Colonic mucosa (tissue), 4 donors: ENCODE measurements at places on chromosomes 16 and 17. TPM values are rescaled to one million over a fixed set of nuclear protein-coding genes. Genes with fewer than 3 reads are reported as not detected.

DNA sequence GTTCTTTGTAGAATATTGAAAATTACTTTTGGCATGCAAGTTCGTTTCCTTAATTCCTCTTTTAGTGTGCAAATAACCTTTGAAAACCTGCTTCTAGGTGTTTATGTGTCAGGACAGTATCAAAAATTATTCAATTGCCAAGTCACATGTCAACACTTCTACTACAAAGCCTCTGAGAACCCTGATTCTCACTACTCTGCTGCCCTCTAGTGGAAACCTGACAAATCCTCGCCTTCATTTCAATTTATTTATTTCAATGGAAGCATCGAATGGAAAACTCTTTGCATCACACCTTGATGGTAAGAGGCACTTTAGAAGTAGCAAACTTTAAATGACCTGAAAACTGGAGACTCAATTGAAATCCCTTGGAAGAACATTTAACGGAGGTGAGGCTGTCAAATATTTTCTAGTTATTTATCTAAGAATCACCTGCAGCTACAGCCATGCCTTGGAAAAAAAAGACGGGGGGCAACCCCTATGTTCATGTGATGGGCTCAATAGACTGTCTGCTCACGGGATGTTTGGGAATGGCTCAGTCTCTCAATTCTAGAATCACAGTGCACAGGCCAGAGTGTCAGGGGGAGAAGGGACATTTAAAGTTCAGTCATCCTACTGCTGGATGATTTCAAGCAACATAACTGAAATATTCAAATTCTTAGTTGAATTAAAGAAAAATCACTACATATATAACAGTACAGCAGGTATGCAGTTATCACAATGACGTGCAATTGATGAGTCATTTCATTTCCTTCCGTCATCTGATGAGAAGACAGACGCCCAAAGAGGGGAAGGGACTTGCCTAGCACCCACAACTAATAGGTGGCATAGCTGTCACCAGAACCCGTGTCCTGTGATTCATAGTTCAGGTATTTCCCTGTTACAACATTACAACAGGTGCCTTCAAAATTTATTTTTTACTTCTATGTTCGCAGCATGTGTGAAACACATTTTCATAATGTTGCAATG lies 563.9 kb downstream of the TOX3 start:
- no peak overlapping the region for H3K27ac ChIP-seq
- DNase-seq, result peak; percentile 54
- no peaks in the 10 kb centered on the region for H3K27me3 ChIP-seq
- H3K4me1 ChIP-seq, result no peaks in the 10 kb centered on the region

DNA sequence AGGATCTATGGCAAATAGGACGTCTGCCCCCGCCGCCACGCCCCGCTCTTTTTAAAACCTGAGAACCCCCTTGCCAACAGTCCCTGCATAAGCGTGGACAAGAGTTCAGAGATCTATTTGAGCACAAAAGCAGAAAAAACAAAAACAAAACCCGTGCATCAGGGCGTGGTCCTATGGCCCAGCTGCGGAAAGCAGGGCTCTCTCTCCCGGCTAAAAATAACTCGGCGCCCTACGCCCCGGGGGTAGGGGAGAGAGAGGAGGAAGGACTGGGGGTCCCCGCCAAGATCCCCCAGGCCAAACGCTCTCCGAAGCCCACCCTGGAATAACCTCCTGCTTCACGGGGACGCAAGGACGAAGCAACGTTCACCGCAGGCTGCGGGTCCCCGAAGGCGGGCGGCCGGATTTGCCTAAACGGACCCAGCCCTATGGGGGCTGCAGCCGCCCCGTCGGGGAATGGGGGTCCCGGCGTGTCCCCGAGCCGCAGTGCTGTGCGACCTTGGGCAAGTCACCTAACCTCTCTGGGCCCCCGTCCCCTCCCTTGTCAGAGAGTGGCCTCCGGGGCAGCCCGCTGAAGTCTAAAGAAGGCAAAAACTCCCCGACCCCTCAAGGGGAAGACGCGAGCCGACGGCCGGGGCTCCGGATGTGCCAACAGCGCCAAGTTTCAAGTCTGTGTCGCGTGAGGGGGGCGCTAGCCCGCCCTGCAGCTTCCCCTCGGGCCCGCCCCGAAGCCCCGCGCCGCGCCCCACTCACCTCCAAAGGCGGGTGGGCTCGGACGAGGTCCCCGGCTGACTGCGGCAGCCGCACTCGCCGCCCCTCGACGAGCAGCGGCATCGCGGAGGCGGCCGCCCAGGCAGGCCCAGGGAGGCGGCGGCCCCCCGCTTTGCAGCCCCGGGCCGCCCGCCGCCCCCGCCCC lies 477 bp downstream of the NTAN1 start:
- H3K4me1 ChIP-seq, result no peaks in the 10 kb centered on the region
- H3K27me3 ChIP-seq, result no peaks in the 10 kb centered on the region
- DNase-seq, result peak; percentile 60
- H3K4me3 ChIP-seq, result peak overlapping the region; percentile 67

- no peaks in the 10 kb centered on the region for H3K36me3 ChIP-seq
- peak overlapping the region; percentile 96 for H3K4me3 ChIP-seq
- H3K4me1 ChIP-seq, result no peaks in the 10 kb centered on the region
- H3K27ac ChIP-seq, result peak overlapping the region; percentile 54
- H3K27me3 ChIP-seq, result no peaks in the 10 kb centered on the region
Observed at GRCh38 chr17:30292286-30292858, 628 bp upstream of the BLMH start.

GRCh38 chr17:67322042-67322787 lies 44.2 kb downstream of the PSMD12 start:
- no peaks in the 10 kb centered on the region for H3K27me3 ChIP-seq
- H3K4me3 ChIP-seq, result no peak overlapping the region
- no peak for DNase-seq
- H3K36me3 ChIP-seq, result no peaks in the 10 kb centered on the region

GRCh38 chr16:28149011-28149888 lies 62.5 kb downstream of the XPO6 start:
- no peak overlapping the region for H3K4me3 ChIP-seq
- no peaks in the 10 kb centered on the region for H3K36me3 ChIP-seq
- no peak for DNase-seq
- no peaks in the 10 kb centered on the region for H3K27me3 ChIP-seq
- no peaks in the 10 kb centered on the region for H3K4me1 ChIP-seq

DNA sequence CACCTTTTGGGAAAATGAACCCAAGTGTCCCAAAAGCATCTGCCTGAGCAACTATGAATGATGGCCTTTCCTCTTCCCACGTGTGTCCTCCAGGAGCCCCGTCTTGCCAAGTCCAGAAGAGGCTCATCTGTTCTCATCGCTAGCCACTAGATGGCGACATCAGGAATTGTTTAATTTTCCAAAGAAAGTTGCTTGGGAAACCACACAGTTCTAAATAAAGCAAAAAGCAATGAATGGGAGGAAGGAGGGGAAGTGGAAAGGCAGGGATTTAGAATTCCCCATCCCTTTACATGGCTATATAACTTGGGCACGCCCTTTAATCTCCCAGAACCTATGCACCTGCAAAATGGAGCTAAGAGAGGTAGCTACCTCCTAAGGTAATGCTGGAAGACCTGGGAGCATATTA lies 9.0 kb upstream of the CDH5 start:
- H3K4me1 ChIP-seq, result no peaks in the 10 kb centered on the region
- H3K36me3 ChIP-seq, result no peaks in the 10 kb centered on the region
- H3K27ac ChIP-seq, result no peak overlapping the region
- peak; percentile 57 for DNase-seq

GRCh38 chr16:82229800-82230619 lies 60.0 kb upstream of the MPHOSPH6 start:
- H3K4me1 ChIP-seq, result no peaks in the 10 kb centered on the region
- DNase-seq, result peak; percentile 85
- no peaks in the 10 kb centered on the region for H3K36me3 ChIP-seq
- no peak overlapping the region for H3K4me3 ChIP-seq

- H3K4me1 ChIP-seq, result peaks cover 6% of the 10 kb centered on the region
- no peak overlapping the region for H3K4me3 ChIP-seq
- H3K36me3 ChIP-seq, result no peaks in the 10 kb centered on the region
- DNase-seq, result no peak
- H3K27ac ChIP-seq, result no peak overlapping the region
- H3K27me3 ChIP-seq, result no peaks in the 10 kb centered on the region
Observed at GRCh38 chr17:29146369-29146972, 33.7 kb downstream of the MYO18A start.

- no peak overlapping the region for H3K27ac ChIP-seq
- no peak overlapping the region for H3K4me3 ChIP-seq
- H3K4me1 ChIP-seq, result no peaks in the 10 kb centered on the region
- no peak for DNase-seq
- peaks cover 19% of the 10 kb centered on the region for H3K36me3 ChIP-seq
Observed at GRCh38 chr17:78795861-78796516, 13.9 kb upstream of the CYTH1 start.

GRCh38 chr17:72702998-72703397 lies 389.5 kb downstream of the SLC39A11 start:
- H3K36me3 ChIP-seq, result no peaks in the 10 kb centered on the region
- no peak for DNase-seq
- H3K27ac ChIP-seq, result no peak overlapping the region

DNA sequence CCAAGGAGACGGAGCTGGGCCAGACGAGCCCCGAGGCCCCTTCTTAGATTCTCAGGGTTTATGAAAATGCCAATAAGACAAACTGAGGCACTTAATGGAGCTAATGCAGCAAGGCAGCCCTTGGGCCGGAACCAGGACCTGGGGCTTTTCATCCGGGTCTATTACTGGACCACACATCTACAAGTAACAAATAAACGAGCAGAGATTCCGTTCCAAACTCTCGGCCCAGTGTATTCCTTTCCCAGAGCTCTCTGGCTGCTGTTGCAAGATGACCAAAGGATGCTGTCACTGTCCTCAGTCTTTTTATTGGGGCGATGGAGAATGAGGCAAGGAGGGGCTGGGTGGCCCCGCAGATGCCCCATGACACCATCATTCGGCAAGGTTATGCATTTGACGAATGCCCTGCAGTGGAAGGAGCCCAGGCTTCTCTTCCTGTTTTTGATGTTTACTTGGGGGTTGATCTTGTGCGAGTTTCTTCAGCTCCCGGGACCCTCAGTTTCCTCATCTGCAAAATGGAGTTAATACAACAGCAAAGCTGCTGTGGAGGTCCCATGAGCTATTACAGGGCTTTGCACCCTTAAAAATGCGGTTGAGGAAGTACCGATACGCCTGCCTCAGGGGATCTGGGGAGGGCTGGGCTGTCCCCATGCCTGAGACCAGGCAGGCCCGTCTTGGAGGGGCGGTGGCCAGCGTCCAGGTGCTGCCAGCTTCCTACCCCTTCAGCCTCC lies 1.1 kb upstream of the NTN1 start:
- H3K4me3 ChIP-seq, result peak overlapping the region; percentile 52
- peaks cover 47% of the 10 kb centered on the region for H3K27me3 ChIP-seq
- peaks cover 7% of the 10 kb centered on the region for H3K4me1 ChIP-seq
- no peak for DNase-seq
- H3K36me3 ChIP-seq, result no peaks in the 10 kb centered on the region

DNA sequence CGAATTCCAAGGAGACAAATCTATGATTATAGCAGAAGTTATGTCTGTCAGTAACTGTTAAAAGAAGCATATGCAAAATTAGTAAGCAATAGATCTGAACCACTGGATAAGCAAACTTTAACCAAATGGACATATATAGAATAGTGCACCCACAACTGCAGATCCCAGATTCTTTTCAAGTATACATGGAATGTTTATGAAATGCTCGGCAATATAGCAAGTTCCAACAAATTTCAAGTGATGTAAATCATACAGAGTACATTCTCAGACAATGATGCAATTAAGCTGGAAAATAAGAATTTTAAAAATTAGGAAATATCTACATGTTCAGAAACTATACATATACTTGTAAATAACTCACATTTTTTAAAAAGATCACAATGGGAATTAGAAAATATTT lies 8.4 kb upstream of the HELZ start:
- no peak overlapping the region for H3K4me3 ChIP-seq
- no peak overlapping the region for H3K27ac ChIP-seq
- H3K36me3 ChIP-seq, result no peaks in the 10 kb centered on the region

DNA sequence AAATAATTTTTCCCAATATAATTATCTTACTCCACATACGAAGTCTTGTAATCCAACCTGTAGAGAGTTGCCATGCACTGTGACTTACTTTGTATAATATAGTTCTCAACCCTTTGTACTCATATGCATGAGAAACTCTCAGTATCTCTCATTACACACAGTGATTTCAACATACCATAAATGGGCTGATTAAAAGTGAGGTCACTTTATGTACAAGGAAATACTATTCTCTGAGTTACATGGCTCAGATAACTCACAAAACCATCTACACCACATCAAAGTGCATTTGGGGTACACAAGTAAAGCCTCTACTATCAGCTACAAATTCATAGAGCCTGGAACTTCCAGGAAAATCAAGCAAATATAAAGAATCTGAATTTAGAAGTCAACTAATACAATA lies 27.9 kb downstream of the SLFN12 start:
- no peak for DNase-seq
- no peak overlapping the region for H3K27ac ChIP-seq
- no peaks in the 10 kb centered on the region for H3K36me3 ChIP-seq
- no peak overlapping the region for H3K4me3 ChIP-seq
- H3K27me3 ChIP-seq, result no peaks in the 10 kb centered on the region
- no peaks in the 10 kb centered on the region for H3K4me1 ChIP-seq

DNA sequence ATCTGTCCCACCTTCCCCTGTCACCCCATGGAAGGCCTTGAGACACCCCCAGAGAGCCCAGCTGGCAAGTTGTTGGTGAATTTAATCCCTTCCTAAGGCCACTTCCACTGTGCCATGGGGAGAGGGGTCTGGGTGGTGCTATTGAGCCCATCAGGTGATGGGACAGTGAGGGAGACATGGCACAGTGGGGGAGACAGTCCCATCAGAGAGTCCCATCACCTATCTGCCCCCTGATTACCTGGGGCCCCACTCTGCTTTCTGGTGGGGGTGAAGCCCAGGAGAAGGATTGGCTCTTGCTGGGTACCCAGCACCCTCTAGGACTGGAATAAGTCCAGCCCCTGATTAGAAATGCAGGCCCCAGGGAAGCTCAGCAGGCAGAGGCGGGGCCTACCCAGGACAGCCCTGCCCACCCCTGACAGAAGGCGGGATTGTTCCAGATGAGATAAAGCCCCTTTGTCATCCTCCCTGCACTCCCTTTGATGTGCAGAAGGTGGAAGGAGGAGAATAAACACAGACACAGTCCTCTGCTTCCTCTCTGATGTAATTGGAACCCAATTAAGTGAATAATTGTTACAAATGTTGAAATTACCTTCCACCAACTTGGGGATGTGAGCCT lies 18.9 kb downstream of the TMEM132E start:
- H3K4me3 ChIP-seq, result no peak overlapping the region
- no peaks in the 10 kb centered on the region for H3K36me3 ChIP-seq
- no peak for DNase-seq
- H3K27me3 ChIP-seq, result no peaks in the 10 kb centered on the region

KRTAP4-3 gene
- total RNA-seq, result not detected

GDPD3 gene
- total RNA-seq, result 95.2 TPM

NHLRC4 gene
- total RNA-seq, result 0.32 TPM

CCDC40 gene
- total RNA-seq, result 3.6 TPM

KCNG4 gene
- total RNA-seq, result not detected

NPB gene
- total RNA-seq, result not detected

SLC52A1 gene
- total RNA-seq, result 1.7 TPM
